Natural killer cell (primary cell): ENCODE measurements at places on chromosomes 1 and 21. TPM values are rescaled to one million over a fixed set of nuclear protein-coding genes. Genes with fewer than 3 reads are reported as not detected.

Gene GPR25
- total RNA-seq = 9.4 TPM

Gene TPTE
- total RNA-seq = not detected

Gene LCE3D
- not detected for total RNA-seq

Gene AMY1A
- total RNA-seq = not detected

Gene PSRC1
- 1.1 TPM for total RNA-seq

Gene HSPG2
- 0.93 TPM for total RNA-seq

Gene DIO1
- total RNA-seq = not detected

Gene DMRTA2
- total RNA-seq = not detected

Gene AMY2B
- 30.9 TPM for total RNA-seq

Gene SMPDL3B
- total RNA-seq = 0.75 TPM

Gene C1orf56
- total RNA-seq = 1.6 TPM

Gene CYP4B1
- not detected for total RNA-seq

Gene CENPL
- total RNA-seq = 8.8 TPM

Gene LRRC71
- total RNA-seq = not detected

Gene BLACAT1
- total RNA-seq = not detected

Gene COL9A2
- total RNA-seq = 2.6 TPM

Gene HTR6
- not detected for total RNA-seq
